ENCODE measurements at places on chromosomes 13 and 19. TPM values are rescaled to one million over a fixed set of nuclear protein-coding genes. Genes with fewer than 3 reads are reported as not detected.

PSENEN gene
- total RNA-seq = 73.8 TPM

SYT3 gene
- not detected for total RNA-seq

LHB gene
- not detected for total RNA-seq

DIAPH3 gene
- 5.1 TPM for total RNA-seq

CHST8 gene
- total RNA-seq = not detected

ERICH6B gene
- total RNA-seq = not detected

NALCN gene
- total RNA-seq = 0.22 TPM

ZNF135 gene
- total RNA-seq = 1.4 TPM

ZNF320 gene
- total RNA-seq = 4.6 TPM

BEST2 gene
- total RNA-seq = 22.6 TPM

LAIR1 gene
- total RNA-seq = 5.2 TPM

PTH2 gene
- not detected for total RNA-seq

ZNF667 gene
- total RNA-seq = 1.1 TPM

ZNF91 gene
- total RNA-seq = 80.5 TPM

EFNB2 gene
- total RNA-seq = 41.8 TPM

NTF4 gene
- not detected for total RNA-seq

WDR88 gene
- not detected for total RNA-seq

BCL2L12 gene
- total RNA-seq = 60.9 TPM

S1PR5 gene
- total RNA-seq = not detected

C19orf67 gene
- total RNA-seq = 0.19 TPM

NPHS1 gene
- total RNA-seq = not detected

PEAK3 gene
- 0.29 TPM for total RNA-seq

HIPK4 gene
- total RNA-seq = not detected

CGB5 gene
- not detected for total RNA-seq

REX1BD gene
- total RNA-seq = 79.6 TPM

B3GNT3 gene
- total RNA-seq = 132 TPM

CGB2 gene
- not detected for total RNA-seq

ZNF69 gene
- total RNA-seq = 17.6 TPM

DIRAS1 gene
- 0.49 TPM for total RNA-seq

PRKCG gene
- total RNA-seq = 0.08 TPM

TRIM13 gene
- 35.0 TPM for total RNA-seq

CAPS gene
- total RNA-seq = 9.3 TPM

MCF2L gene
- total RNA-seq = 88.3 TPM

FGF14 gene
- total RNA-seq = 0.85 TPM

PSG2 gene
- not detected for total RNA-seq

BRSK1 gene
- total RNA-seq = 2.3 TPM

ZNF112 gene
- 4.4 TPM for total RNA-seq

KLHL26 gene
- total RNA-seq = 7.3 TPM

MRPL57 gene
- total RNA-seq = 25.2 TPM

SIGLEC5 gene
- total RNA-seq = not detected

APOE gene
- total RNA-seq = 78.9 TPM

C1QTNF9 gene
- total RNA-seq = not detected

TMC4 gene
- 80.9 TPM for total RNA-seq

LYPD5 gene
- 3.3 TPM for total RNA-seq

SULT2B1 gene
- total RNA-seq = 7.7 TPM

KLK10 gene
- 1.1 TPM for total RNA-seq

ERFL gene
- 0.42 TPM for total RNA-seq
